Activated T-helper 1 cell treated with anti-CD3 and anti-CD28 coated beads, Interleukin-12 subunit alpha, Interleukin-12 subunit beta, Interleukin-2, Interleukin-4 antibody, amounts not matched to agents 30 ng/mL and 10 ng/mL and 1 ng/mL, durations not matched to agents 14 hours and 24 hours and 36 hours (primary cell): ENCODE measurements at places on chromosomes 5 and 9.

DNA sequence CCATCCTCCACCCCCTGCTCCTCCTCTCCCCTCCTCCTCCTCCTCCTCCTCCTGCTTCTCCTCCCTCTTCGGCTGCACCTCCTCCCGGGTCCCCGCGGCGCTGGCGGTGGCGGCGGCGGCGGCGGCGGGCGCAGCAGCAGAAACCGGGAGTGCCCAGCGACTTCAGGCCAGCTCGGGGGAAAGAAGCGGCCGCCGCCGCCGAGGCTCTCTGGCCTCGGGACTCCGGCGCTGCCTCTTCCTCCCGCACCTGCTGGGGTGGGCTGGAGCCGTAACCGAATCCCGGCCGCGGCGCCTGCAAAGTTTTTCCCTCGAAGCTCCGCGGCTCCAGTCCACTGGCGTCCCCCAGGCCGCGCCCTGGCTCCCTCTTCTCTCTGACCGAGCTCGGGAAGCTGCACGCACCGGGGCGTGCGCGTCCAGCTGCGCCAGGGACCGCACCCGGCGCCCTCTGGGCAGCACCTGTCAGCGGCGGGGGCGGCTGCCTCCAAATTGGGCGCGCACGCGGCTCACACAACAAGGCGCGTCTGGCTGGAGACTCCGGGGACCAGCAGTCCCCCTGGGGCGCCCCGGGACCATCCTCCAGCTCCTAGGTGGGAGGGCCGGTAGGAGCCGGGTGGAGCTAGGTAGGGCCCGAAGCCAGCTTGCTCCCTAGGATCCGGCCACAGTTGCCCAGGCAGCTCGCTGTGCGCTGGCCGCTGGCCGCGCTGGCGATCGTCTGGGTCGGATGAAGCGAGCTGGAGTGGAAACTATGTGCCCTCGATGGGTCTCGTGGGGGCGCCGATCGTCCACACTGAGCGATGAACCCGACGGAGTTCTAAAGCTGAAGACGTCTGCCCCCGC, at the start of gene MCTP1:
MCTP1 (minus strand) TSS at position 523 of the 837 bp plus-strand sequence.
- DNase-seq: no peak
- H3K27ac ChIP-seq: no peak within 1 kb of the TSS
- peak within 1 kb of the TSS; percentile 77 for H3K4me3 ChIP-seq

GRCh38 chr5:111309384-111309783, 85.2 kb downstream of the CAMK4 start:
- H3K4me3 ChIP-seq: no peak overlapping the region
- no peaks in the 10 kb centered on the region for H3K27me3 ChIP-seq
- H3K4me1 ChIP-seq: peaks cover 22% of the 10 kb centered on the region
- no peak overlapping the region for H3K27ac ChIP-seq
- H3K36me3 ChIP-seq: peaks cover 4% of the 10 kb centered on the region

GRCh38 chr9:124216474-124217176, 41.1 kb upstream of the NEK6 start:
- peak; percentile 37 for DNase-seq
- peak overlapping the region; percentile 68 for H3K4me3 ChIP-seq
- no peaks in the 10 kb centered on the region for H3K36me3 ChIP-seq
- peaks cover 5% of the 10 kb centered on the region for H3K27me3 ChIP-seq
- H3K27ac ChIP-seq: peak overlapping the region; percentile 96

GRCh38 chr5:157917899-157918809, 59.2 kb upstream of the CLINT1 start:
- H3K27me3 ChIP-seq: no peaks in the 10 kb centered on the region
- peaks cover 30% of the 10 kb centered on the region for H3K4me1 ChIP-seq

- H3K27me3 ChIP-seq: no peaks in the 10 kb centered on the region
- no peak for DNase-seq
- H3K36me3 ChIP-seq: no peaks in the 10 kb centered on the region
- no peak overlapping the region for H3K27ac ChIP-seq
Measured at GRCh38 chr5:21918451-21918850, 934.7 kb downstream of the CDH12 start.

GRCh38 chr9:125997196-125997823, 250.1 kb downstream of the PBX3 start:
- H3K4me3 ChIP-seq: no peak overlapping the region
- H3K36me3 ChIP-seq: no peaks in the 10 kb centered on the region
- no peak for DNase-seq
- H3K27me3 ChIP-seq: no peaks in the 10 kb centered on the region

DNA sequence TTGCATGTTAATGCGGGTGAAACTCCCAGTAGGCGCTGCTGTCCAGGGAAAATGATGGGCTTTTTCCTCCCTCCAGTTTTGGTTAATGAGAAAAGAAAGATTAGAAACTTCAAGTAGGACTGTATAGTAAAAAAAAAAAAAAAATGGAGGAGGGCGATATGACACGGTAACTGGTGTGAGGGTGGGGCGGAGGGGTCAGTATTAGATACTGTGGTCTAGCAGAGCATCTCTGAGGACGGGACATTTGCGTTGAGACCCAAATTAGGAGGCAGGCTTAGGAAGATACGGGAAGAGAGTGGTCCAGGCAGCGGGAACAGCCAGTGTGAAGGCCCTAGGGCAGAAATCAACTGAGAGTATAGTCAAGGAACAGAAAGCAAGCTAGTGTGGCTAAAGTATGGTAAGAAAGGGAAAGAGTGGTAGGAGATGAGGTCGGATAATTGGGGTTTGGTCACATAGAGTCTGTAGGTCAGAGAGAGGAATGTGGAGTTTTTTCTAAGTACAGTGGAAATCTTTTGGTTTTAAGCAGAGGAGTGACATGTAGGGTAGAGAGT, 707 bp downstream of the RMND5B start:
- DNase-seq: no peak
- H3K27me3 ChIP-seq: peaks cover 3% of the 10 kb centered on the region
- H3K27ac ChIP-seq: peak overlapping the region; percentile 54
- peaks cover 12% of the 10 kb centered on the region for H3K4me1 ChIP-seq

- H3K27ac ChIP-seq: peak overlapping the region; percentile 8
- H3K36me3 ChIP-seq: peaks cover 26% of the 10 kb centered on the region
- H3K27me3 ChIP-seq: no peaks in the 10 kb centered on the region
- peaks cover 33% of the 10 kb centered on the region for H3K4me1 ChIP-seq
- no peak for DNase-seq
- H3K4me3 ChIP-seq: no peak overlapping the region
Measured at GRCh38 chr5:176899946-176900779, 1.0 kb upstream of the HK3 start.

GRCh38 chr9:109507421-109507838, 9.3 kb upstream of the PTPN3 start:
- H3K4me1 ChIP-seq: peaks cover 4% of the 10 kb centered on the region
- no peaks in the 10 kb centered on the region for H3K36me3 ChIP-seq
- no peak overlapping the region for H3K4me3 ChIP-seq
- DNase-seq: no peak
- H3K27me3 ChIP-seq: peaks cover 31% of the 10 kb centered on the region
- no peak overlapping the region for H3K27ac ChIP-seq

DNA sequence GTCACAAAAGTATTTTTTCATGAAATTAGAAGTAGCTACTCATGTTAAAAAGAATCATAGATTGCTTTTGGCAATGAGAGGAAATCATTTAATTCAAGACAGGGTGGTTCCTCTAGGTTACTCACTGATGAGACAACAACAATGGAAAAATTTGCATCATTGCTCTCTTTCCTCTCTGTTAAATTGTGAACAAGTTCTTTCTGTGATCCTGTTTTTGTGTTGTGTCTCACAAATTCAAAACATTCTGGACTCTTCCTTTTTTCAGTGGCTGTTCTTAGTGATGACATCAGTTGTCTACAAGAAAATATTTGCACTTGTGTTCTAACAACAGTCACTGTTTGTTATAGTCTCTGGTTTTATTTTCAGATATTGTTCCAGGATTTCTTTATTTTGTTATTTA, 95.3 kb downstream of the XRCC4 start:
- no peaks in the 10 kb centered on the region for H3K36me3 ChIP-seq
- H3K27ac ChIP-seq: no peak overlapping the region
- no peak overlapping the region for H3K4me3 ChIP-seq

DNA sequence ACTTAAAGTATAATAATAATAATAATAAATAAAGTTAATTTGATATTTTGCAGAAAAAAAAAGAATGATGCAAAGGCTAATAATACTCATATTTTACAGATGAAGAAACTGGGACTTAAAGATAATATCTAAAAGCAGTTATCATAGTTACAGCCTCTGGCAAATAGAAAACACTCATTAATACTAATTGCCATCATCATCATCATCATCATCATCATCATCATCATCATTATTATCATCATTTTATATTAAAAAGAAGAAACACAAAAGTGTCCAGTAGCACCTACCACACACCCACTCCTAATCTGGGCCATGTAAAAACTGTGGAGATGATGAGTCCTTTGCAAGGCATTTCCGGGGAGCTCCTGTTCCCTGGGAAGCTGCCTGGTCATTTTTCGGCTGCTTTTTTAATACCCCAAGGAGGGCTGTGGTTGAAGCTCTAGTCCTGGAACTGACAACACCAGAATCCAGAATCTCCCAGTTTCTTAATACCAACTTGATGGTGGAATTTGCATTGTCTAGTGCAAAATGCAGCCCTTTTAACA, 70.8 kb downstream of the HTR4 start:
- no peak overlapping the region for H3K27ac ChIP-seq
- H3K4me3 ChIP-seq: no peak overlapping the region
- H3K27me3 ChIP-seq: peaks cover 6% of the 10 kb centered on the region
- no peaks in the 10 kb centered on the region for H3K36me3 ChIP-seq
- H3K4me1 ChIP-seq: no peaks in the 10 kb centered on the region

DNA sequence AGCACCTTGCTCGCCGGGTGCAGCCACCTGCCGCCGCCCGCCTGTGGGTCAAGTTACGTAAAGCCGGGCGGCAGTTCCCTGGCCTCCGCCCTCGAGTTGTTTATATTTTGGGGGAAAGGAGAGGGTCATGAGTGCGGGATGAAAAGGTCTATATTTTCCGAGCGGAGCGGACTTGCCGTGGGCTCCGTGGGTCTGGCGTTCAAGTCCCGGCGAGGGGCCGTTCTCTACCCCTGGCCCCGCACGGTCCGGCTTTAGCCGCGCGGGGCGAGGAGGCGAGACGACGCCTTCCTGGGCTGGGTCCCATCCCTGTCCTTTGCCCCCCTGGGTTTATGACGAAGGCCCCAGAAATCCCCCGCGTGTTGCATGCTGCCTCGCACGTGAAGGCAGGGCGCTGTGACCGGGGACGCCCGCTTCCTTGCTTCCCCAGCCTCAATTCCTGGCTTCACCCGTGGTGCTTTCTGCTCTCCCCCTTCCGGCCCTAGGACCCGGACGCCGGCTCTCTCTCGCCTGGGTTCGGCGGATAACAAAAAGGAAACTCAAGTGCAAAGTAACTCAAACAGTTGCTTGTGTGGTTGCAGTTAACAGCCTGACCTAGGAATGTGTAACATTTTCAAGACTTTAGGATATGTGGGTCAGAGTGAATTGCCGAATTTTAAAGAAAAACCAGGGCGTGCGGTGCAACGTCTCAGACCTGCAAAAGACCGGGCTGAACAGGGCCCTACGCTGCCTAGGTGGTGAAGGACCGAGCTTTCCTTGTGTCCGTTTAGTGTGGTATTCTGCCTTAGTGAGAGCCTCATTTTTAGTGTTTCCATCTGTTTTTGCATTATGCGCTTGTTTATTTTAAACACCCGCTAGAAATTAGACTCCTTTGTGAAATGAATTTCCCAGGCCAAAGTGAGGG, 810 bp downstream of the VPS13A start:
- peaks cover 2% of the 10 kb centered on the region for H3K36me3 ChIP-seq
- peak; percentile 44 for DNase-seq
- H3K27me3 ChIP-seq: peaks cover 10% of the 10 kb centered on the region
- peak overlapping the region; percentile 95 for H3K4me3 ChIP-seq
- H3K27ac ChIP-seq: peak overlapping the region; percentile 92

- H3K4me3 ChIP-seq: no peak overlapping the region
- DNase-seq: no peak
- H3K4me1 ChIP-seq: no peaks in the 10 kb centered on the region
Measured at GRCh38 chr5:107415762-107416161, 255.0 kb downstream of the EFNA5 start.

GRCh38 chr5:8057769-8058168, 188.8 kb downstream of the MTRR start:
- H3K36me3 ChIP-seq: no peaks in the 10 kb centered on the region
- H3K4me1 ChIP-seq: no peaks in the 10 kb centered on the region
- no peak overlapping the region for H3K4me3 ChIP-seq
- no peak for DNase-seq

- H3K4me3 ChIP-seq: peak overlapping the region; percentile 89
- peaks cover 35% of the 10 kb centered on the region for H3K4me1 ChIP-seq
- peaks cover 2% of the 10 kb centered on the region for H3K36me3 ChIP-seq
- peak overlapping the region; percentile 91 for H3K27ac ChIP-seq
- no peaks in the 10 kb centered on the region for H3K27me3 ChIP-seq
Measured at GRCh38 chr9:128550770-128551656, 1.4 kb upstream of the SPTAN1 start.
